Fibroblast of villous mesenchyme (primary cell): ENCODE measurements at places on chromosomes 3 and 15. TPM values are rescaled to one million over a fixed set of nuclear protein-coding genes. Genes with fewer than 3 reads are reported as not detected.
A peak's percentile ranks its signal among the peaks of the same experiment; 100 is the strongest.

GRCh38 chr3:122619040-122619439, 41.6 kb downstream of the PARP15 start:
- DNase-seq = no peak

- DNase-seq = peak; percentile 71
These were observed at the start of gene IL17RD for GRCh38 chr3:57164657-57165573. Gene IL17RD (minus strand): TSS chr3:57165353. CDS start chr3:57165286, 67 bp downstream.

DNA sequence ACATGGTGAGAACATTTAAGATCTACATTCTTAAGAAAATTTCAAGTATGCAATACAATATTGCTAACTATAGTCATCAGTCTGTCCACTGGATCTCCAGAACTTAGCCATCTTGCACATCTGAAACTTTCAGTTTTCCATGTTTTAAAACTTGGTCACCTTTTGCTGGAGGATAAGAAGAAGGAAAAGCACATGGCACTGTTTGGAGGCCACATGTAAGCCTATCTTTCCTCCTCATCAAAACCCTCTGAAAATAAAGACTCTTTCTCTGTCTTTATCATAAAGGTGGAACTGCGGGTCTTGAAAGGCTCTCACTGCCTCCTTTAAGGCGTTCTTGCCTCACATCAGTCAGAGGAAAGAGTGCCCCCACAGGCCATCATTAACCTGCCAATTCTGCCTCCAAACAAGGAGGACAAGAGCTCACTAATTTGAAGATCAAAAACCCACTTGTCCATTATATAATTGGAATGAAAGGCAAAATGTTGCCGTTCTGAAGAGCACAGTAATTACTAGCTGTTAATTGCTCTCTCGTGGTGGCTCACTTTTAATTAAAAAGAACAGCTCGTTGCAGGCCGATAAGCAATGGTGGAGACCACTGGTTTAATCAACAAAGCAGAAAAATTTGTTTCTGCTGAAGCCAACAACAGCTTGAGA, 157.8 kb downstream of the MECOM start:
- DNase-seq = no peak

- DNase-seq = no peak
These were observed 4.1 kb downstream of the LINS1 start for GRCh38 chr15:100597862-100598261.

DNA sequence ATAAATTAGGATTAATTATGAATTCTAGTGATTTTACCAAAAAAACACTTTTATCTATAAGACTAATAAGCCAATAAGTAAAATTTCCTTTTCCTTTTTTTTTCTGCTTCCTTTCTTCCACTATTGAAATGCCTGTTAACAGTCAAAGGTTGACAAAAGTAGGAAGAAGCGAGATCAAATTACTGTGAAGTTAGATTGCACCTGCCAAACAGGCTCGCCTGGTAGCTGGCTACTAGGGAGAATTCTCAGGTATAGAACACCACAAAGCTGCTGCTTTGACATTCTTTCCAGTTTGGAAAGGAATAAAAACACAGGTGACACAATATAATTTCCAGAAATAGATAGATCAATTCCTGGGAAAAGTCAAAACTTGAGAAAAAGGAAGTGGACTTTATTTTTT, 749.0 kb downstream of the NSUN3 start:
- no peak for DNase-seq

IL20RB gene
- 1.6 and 2.2 TPM in 2 replicates for total RNA-seq

DNA sequence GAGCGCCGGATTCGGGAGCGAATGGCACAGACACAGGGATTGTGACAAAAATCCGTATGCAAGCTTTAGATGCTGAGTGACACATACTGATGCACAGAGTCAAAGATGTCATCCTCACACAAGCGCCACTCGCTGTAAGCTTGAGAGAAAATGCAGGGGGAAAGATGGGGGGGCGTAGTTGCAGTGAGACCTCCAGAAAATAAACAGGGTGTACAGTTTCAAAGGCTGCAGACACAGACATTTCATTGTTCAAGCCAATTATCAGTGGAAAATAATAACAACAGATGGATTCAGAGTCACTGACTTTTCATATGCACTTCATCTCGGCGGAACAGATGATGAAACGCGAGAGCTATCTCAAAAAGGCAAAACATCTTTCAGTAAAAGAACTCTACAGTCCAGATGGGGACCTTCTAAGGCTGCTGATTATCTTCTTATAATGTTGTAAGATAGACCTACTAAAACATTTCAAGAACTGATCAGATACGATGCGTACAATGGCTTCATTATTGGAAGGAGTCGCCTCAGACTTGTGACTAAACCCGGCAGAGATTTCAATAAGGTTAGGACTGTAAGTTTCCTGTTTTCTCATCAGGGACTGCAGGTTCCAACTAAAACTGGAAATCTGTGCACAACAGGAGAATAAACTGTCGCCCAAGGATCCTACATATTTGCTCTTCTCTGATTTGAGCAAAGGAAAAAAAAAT, 275.4 kb downstream of the FOXP1 start:
- DNase-seq = peak; percentile 28

GRCh38 chr3:13420831-13421765, 976 bp upstream of the NUP210 start:
- no peak for DNase-seq

RASL12 gene
- total RNA-seq = under 0.01 and 2.9 TPM in 2 replicates

- no peak for DNase-seq
These were observed 54.1 kb upstream of the CCR2 start for GRCh38 chr3:46299608-46300460.

DNA sequence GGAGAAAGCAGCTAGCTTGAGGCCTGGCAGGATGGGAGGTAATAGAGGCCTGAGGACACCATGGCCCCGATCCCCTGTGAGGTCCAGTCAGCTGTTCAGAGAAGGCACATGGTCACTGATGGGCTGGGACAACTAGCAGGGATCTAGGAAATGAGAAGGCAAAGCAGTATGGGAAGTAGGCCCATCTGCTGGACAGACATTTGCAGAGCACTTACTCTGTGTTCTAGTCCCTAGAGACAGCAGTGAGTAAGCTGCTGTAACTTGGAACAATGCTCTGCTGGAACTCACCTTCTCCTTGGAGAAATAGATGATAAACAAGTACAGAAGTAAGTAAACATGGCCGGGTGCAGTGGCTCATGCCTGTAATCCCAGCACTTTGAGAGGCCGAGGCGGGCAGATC, 7.1 kb downstream of the ECE2 start:
- no peak for DNase-seq
